ENCODE measurements at places on chromosomes 12 and 14.
A peak's percentile ranks its signal among the peaks of the same experiment; 100 is the strongest.

DNA sequence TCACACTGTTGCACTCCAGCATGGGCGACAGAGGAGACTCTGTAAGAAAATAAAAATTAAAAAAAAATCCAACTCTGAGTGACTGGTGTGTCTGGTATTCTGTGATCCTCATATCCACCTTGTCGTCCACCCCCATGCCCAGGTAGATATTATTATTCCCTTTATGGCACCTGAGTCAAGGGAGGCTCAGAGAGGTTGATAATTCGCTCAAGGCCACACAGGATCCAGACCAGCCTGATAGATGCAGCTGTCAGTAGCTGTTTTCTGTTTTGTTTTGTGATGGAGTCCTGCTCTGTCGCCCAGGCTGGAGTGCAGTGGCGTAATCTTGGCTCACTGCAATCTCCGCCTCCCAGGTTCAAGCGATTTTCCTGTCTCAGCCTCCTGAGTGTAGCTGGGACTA lies 14.8 kb upstream of the FAM222A start:
- DNase-seq = no peak

- DNase-seq = no peak
These were observed 23.8 kb downstream of the GRIN2B start for GRCh38 chr12:13957576-13957975.

DNA sequence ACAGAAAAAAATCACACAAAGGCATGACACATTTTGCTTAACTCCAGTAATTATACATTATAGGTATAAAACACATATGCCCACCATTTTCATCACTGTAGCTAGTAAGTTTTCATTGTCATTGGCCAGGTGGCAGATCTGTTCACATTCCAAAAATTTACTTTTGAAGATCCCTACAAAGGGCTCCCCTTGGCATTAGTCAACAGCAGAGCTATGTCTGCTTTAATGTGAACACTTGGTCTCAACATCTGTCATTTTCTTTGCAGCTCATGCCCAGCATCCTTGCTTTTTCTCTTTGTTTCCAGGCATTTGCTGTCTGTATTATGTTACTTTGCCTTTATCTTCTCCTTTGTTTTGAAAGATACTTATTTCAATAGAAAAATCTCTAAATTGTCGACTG lies 519.1 kb upstream of the FOXG1 start:
- DNase-seq = no peak

GRCh38 chr14:68677476-68677875 lies 115.4 kb downstream of the ZFP36L1 start:
- DNase-seq = no peak

DNA sequence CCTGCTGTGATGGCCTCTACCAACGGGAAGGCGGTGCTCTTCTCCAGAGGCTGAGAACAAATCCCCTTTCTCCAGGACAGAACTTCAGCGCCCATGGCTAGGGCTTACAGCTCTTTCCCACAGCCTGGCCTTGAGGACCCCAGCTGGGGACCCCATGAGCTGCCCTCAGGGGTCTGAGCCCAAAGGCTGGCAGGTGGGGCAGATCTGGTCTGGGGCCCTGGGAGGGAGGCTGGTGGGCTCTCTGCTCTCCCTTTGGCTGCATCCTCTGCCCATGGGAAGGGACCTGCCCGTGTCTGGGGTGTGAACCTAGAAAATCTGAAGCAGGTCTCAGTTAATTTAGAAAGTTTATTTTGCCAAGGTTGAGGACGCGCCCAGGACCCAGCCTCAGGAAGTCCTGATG lies 322.1 kb downstream of the ADGRD1 start:
- no peak for DNase-seq

DNA sequence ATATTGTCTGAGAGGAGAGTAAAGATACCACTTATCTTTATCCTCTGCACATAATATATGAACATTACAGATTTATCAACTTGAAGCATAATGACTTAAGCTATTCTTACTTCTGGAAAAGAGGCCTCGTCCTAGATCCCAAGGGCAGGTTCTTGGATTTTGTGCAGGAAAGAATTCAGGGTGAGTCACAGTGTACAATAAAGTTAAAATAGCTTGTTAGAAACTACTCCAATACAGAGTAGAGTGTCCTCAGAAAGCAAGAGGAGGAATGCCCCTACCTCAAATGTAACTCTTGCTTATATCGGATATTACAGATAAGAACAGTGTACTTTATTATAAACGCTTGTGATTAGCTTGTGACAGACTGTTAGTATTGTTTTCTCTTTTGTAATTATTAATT lies 41.9 kb upstream of the ABCC9 start:
- DNase-seq = no peak

DNA sequence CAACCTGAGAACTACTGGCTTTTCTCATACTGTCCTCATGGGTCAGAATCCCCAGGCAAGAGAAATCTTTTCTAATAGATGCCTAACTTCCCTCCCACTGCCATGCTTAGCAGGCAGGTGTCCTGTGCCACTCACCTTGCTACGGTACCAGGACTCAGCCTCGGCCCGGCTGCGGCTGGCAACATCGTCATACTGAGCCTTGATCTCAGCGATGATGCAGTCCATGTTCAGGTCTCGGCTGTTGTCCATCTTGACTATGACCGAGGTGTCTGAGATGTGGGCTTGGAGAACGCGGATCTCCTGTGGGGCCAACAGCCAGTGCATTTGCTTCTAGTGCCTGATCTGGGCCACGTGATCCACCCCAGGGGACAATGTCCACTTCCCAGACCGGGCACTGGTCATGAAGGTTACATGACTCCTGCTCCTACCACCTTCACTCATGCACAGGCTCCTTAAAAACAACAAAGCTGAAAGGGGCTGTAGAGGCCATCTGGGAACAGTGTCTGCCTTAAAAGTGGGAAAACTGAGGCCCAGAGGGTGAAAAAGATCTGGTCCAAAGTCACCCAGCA lies 4.1 kb downstream of the KRT85 start:
- DNase-seq = no peak

- DNase-seq = peak; percentile 81
These were observed 118.5 kb downstream of the TTC7B start for GRCh38 chr14:90697577-90698206.

DNA sequence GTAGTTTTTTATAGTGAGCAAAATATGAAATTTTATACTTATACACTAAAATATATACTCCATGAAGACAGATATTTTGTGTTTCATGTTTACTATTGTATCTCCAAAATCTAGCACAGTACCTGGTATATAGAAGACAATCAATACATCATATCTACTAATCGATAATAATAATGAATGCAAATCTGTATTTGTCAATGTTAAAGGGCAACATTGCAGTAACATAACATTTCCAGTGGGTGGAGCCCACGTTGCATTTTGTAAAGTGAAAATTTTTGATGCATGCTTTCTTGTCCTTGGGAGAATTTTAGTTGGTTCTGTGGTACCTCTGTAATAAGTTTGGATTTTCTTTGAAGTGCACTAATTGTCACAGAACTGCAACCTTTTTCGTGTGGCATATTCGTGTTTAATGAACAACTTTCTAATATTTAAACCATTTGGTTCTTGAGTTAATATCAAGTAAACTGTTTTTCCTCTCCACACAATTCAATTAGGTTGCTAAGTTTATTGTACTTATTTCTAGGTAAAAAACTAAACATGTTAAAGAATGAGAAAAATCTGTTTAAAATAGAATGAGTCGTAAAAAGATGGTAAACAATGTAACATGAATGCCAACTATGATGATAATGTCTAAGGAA lies 47.4 kb downstream of the AVPR1A start:
- DNase-seq = no peak

DNA sequence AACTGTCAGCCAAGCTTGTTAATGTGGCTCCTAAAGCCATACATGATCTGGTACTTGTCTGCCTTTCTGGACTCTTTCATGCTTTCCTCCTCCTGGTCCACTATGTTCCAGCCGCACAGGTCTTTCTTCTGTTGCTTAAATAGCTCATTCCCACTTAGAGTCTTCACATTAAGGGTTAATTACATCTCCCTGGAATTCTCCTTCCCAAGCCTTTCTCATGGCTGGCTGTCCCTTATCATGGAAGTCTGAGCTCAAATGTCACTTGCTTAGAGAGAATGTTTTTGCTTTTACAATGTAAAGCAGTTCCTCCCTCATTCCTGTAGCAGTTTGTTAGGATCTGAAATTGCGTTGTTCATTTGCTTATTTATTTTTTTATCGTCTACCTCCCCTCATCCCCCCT lies 199.6 kb downstream of the TRHDE start:
- no peak for DNase-seq

DNA sequence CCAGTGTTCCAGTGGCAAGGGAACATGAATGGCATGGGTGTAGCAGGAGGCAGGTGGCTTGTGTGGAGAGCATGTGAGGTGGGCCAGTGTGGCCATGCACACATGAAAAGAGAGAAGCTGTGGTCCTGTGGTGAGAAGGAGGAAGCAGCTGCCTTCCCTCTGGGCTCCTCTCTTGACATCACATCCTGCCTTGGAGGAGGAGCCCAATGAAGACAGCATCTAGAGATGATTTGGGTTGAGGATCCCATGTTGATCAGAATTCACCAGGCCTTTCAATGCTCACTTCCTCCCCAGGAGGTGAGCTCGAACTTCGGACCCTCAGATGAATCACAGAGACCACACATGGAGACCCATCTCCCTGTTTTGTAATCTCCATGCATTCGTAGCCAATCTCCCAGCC lies 82.6 kb downstream of the LRRC74A start:
- no peak for DNase-seq

GRCh38 chr14:61080591-61081010 lies 99.6 kb downstream of the SLC38A6 start:
- no peak for DNase-seq

DNA sequence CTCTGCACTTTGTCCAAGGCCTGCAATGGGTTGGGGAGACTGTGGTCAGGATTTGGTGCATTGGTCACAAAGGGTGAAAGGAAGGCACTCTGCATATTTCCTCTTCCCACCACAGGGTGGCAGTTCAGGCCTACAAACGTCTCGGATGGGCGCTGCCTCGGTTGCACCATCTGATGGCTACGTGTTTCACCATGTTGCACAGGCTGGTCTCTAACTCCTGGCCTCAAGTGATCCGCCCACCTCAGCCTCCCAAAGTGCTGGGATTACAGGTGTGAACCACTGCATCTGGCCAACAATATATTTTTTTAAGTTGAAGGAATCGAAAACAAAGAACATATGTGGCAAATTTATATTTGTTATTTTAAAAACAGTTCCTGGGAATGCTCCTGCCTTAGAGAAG lies 35.1 kb downstream of the TMBIM6 start:
- DNase-seq = peak; percentile 55

All from thyroid gland (tissue), 4 donors.